Activated CD4-positive, alpha-beta T cell treated with anti-CD3 and anti-CD28 coated beads for 4 hours (primary cell): ENCODE measurements at places on chromosomes 1 and 21.

DNA sequence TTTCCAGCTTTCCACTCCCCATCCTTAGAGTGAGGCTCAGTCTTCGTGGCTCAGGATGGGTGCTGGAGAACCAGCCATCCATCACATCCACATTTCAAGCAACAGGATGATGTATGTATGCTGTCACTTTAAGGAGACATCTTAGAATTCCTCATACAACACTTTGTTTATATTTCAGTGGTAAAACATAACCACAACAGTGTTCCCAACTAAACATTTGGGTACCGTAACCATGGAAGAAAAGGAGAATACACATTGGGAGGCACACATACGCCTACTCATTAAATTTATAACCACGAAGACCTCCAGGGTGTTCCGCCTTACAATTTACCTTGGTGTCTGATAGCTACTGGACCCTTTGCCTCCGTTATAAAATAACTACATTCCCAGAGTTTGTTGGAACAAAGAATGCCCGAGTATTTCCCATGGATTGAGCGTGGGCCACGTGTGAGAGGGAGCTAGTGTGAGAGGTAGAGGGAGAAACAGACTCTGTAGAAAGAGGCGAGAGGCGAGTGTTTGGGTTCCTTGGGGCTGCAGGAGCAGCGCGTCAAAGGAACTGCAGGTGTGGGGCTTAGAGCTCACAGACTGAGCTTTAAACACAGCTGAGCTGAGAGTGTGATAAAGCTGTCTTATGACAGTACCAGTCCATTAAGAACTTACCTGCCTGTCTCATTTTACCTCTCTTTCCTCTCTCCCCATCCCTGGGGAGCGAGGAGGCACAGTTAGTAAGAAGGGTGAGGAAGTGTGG lies 111.5 kb upstream of the USP24 start:
- DNase-seq: no peak

DNA sequence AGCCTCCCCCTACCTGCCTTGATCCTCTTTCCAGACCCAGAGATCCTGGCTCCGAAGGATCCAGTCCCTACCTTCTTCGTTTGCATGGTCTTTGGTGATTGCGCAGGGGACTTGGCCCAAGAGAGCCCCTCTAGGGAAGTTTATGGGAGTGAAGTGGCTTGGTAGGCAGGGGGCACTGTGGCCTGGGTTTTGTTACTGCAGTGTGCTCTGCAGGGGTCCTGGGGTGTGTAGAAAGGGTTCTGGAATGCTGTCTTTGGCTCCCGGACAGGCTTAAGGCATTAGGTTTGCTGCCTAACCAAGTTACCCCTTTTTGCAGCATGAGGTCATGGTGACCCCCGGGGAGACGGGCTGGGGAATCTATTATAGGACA lies 3.8 kb downstream of the ATP8B2 start:
- no peak for DNase-seq

DNA sequence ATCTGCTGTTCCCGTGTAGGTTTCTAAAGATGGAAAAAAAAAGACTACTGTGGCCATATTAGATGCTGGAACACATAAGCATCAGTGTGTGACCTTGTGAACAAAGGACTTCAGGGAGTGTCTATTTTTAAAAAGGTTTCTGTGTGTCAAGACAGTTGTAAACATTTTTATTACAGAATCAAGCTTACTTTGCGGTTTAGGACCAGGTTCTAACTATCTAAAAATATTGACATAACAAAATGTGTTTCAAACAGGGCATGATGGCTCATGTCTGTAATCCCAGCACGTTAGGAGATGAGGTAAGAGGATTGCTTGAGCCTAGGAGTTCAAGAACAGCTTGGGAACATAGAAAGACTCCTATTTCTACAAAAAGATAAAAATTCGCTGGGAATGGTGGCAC lies 7.1 kb upstream of the DDI2 start:
- DNase-seq: no peak

- DNase-seq: no peak
Observed at GRCh38 chr21:42317341-42317741, 2.1 kb upstream of the TFF3 start.

DNA sequence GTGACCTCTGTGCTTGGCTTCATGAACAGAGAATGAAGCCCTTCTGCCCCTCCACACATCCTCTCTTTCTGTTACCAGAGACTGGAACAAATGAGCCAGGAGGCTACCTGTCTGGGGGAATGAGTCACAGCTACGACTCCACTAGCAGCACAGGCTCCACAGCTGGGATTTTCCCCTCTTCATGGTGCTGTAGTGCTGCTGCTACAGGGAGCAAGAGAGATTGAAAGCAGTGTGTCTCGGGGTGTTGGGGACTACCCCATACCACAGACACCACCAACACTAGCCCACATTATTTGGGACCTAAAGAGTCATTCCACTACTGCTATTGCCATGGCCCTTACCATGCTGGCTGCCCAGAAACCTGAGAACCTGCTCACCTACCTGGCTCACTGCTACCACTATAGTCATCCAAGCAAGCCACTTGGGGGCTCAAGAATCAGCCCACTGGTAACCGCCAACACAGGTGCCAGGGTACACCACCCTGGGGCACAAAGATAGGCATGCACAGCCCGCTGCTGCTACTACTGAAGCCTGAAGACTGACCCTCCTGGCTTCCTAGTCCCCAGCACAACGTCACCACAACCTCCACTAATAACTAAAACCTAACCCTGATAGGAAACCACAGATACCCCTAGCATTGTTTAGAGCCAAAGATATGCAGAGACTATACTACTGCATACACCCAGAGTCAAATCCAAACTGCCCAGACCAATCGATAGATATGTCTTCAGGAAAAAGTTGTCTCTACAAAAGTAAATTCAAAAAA lies 17.7 kb downstream of the CD1E start:
- no peak for DNase-seq

DNA sequence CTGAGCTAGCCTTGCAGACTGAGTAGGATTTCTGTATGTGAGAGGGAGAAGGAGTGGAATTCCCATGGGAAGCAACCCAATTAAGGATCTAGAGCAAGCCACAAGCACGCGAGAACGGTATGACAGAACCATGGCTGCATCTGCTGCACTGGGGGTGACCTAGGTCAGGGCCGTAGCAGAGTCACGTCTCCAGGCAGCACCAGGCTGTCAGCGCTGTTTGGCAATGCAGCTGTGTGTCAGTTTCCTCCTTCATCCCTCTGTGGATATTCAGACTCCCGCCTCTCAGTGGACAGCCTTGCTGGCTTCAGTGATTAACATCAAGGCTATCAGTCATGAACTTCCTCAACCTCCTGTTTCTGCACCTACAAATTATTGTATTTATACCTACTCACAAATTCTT lies 118.1 kb upstream of the PPP2R5A start:
- no peak for DNase-seq

DNA sequence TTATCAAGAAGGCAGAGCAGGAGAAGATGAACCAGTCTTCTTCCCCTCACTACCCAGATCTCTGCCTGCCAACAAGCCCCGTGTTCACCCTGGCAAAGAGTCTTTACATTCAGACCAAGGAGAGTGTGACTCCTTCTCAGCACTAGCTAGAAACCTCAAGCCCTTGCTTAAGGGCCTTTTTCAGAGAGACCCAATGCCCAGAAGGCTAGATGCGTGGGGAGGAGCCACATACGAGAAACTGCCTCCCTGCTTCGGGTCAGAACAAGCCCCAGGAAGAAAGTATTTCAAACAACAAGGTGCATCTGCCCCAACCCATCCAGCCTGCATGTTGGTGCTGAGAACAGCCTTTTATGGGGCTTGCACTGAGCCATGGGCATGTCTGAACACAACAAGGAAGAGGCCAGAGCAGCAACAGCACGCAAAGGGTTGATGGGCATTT lies 152.7 kb upstream of the CAMK1G start:
- no peak for DNase-seq
